ENCODE measurements at places on chromosomes 6 and 20.

GRCh38 chr6:34338811-34339210 lies 53.7 kb downstream of the NUDT3 start:
- DNase-seq = no peak

- DNase-seq = no peak
Observed at GRCh38 chr6:132133736-132134445, 182.7 kb upstream of the CCN2 start.

- DNase-seq = no peak
Observed at GRCh38 chr20:10476319-10476724, 41.2 kb downstream of the SLX4IP start.

DNA sequence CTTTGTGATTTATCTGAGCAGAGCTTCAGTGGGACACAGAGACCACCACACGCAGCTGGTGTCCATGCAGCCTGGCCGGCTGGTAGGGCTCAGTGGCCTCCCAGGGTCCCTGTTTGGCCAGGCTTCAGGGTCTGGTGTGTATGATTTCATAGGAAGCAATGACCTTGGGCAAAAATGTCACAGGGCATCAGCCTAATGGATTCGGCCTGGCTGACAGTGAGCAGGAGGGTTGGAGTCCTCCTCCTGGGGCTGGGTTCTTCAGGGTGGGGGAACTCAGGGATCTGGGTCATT lies 47.7 kb downstream of the UBE2V1 start:
- no peak for DNase-seq

Measured in aorta (tissue), 5 donors.